ENCODE measurements at places on chromosomes 1 and 21.
A peak's percentile ranks its signal among the peaks of the same experiment; 100 is the strongest.

DNA sequence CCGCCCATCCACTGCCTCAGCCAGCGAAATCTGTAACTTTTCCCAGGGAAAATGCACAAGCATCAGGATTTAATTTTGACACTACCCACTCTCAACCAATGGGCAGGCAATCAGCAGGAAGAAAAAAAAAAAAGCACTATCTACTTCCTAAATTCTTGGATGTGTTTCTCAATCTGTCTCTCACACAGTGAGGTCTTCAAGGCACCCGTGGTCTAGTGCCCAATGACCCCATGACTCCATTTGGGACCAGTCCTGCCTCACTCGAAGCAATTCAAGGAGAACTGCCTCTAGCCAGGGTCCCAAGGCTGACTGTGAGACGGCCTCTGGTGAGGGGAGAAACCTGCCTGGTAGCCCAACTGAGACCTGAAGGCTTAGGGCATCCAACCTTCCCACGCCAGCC is 35.9 kb downstream of the CSF1 start:
- DNase-seq, result no peak

- DNase-seq, result peak; percentile 1
Observed at GRCh38 chr21:34313116-34313515, 50.7 kb upstream of the KCNE2 start.

- DNase-seq, result no peak
Observed at GRCh38 chr1:43952731-43953346, 6.1 kb downstream of the IPO13 start.

- DNase-seq, result no peak
Observed at GRCh38 chr21:45266518-45267389, 20.9 kb downstream of the POFUT2 start.

DNA sequence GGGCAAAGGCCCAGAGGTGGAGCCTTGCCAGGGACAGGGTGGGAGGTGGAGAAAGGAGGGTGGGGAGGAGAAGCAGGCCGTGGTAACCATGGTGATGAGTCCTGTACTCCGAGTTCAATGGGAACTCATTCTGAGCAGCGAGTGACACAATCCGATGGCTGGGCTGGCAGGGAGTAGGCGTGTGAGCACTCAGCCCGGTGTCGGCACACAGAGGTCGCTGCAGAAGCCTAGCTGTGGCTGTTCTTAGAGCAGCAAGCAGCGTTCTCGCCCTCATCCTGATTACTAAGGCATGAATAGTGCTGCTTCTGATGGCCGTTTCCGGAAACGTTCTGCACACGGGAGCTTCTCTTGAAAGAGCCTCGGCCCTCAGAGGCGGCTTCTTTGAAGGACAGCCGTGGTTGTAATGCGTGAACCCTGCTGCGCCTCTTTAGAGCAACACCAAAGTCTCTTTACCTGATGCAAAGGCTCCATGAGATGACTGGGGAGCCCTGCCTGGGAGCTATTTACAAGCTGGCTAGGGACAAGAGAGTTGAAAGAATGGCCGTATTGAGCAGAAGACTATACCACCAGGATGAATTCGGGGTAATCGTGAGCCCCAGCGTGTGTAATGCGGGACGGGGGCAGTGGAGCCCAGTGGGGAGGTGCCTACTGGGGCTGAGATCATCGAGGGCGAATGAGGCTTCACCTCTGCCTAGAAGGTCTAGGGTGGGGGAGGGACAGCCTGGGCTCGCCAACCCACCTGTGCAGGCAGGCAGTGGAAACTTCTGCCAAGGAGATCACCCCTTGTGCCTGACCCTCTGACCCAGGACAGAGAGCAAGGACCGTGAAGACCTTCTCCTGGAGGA is 72.8 kb upstream of the PAX7 start:
- DNase-seq, result no peak

- DNase-seq, result no peak
Observed at GRCh38 chr1:40931601-40932000, 47.9 kb upstream of the CTPS1 start.

GRCh38 chr1:243896313-243896712 is 46.3 kb upstream of the AKT3 start:
- DNase-seq, result no peak

DNA sequence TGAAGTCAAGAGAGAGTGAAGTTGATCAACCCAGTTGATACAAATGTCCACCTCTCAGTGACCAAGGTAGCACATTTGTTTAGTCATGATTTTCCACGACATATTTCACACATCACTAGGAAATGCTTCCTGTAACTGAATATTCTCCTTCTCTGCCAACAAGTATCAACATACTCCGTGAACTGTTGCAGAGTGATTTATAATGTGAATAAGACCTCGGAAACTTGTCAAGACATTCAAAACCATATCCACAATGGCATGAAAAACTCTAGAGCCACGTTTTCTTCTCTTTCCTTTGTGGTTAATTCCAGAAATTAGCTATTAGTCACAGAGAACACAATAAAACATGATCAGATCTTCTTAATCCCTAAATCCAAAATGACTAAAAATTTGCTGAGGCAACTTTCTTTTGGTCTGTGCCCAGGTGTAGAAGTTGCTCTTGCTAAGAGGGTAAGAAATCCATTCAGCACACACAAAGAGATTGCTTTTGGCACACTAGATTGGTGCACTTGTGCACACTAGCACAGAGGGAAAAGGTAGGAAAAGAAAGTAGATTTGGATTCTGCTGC is 244.3 kb upstream of the NRIP1 start:
- peak; percentile 38 for DNase-seq

GRCh38 chr1:47661040-47661439 is 223.2 kb downstream of the FOXD2 start:
- no peak for DNase-seq

GRCh38 chr21:29235714-29236197 is 63.0 kb upstream of the BACH1 start:
- DNase-seq, result no peak

GRCh38 chr1:118947003-118947765 is 41.0 kb downstream of the TBX15 start:
- peak; percentile 63 for DNase-seq

DNA sequence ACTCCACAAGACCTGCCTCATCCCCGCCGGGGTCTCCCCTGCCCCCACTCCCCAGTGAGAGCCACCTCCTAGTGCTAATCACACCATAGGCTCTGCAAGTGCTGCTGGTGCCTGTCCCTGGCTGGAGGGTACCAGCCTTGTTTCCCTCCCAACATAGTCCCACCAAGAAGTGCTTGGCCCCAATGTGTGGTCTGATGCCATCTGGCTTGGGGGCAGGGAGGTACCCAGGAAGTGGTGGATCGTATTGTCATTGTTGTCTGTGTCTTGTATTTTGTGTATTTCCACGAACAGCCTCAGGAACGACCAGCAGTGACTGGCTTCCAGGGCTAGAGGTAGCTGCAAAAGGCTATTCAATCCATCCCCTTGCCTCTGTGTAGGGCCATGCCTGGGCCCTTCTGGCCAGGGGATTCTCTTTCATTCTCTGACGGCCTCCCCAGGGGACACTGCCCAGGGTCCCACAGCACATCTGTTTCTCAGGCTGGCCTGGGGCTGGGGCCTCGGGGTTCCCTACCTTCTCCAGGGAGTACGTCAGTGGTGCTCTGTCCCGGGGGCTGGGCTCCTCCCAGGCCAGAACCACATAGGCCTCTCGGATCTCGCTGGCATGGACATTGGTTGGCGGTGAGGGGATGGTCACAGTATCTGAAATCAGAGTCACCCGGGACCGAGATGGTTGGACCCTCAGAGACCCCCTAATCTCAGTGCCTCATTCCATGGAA is 22.8 kb downstream of the MYOM3 start:
- DNase-seq, result no peak

DNA sequence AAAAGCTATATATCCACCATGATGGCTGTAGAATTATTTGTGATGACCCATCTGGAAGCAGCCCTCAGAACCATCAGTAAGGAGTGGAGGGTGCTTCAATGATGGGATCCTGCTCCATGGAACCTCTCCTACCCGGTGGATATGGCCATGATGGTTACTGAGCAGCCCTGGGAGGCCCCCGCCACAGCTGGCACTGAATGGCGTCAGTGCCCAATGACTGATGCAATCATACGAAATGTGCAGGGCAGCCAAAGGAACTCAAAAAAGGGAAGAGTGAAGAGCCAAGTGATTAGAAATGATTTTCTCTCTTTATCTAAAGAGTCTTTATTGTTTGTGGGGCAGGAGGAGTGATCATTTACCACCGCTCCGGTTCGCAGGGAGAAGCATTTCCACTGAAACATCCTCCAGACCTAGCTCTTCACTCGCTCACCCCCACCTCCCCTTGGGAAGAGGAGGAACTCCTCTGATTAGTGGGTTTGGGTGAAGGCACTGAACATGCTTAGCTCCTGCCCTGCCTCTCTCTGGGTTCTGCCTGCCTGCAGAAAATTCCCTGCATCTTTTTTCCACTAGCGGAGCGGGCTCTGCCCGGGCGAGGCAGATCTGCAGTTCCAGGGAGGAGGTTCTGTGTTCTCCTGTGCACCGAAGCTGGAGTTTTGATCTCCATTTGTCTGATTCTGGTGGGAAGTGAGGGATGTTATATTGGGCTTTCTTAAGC is 260.3 kb downstream of the GRIK3 start:
- no peak for DNase-seq

- no peak for DNase-seq
Observed at GRCh38 chr1:196128835-196129234, 479.4 kb downstream of the KCNT2 start.

DNA sequence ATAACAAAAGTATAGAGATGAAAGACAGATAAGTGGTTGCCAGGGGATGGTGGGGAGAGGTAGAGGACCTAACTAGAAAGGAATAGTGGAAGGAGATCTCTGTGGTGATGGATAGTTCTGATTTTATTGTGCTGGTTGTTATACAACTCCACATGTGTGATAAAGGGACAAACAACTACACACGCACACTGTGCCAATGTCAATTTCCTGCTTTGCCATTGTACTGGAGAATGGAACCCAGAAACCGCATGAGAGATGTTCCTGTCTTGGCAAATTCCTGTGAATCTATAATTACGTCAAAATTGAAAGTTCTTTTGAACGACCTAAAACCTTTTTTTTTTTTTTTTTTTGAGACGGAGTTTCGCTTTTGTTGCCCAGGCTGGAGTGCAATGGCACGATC is 11.0 kb downstream of the TNFRSF9 start:
- no peak for DNase-seq

DNA sequence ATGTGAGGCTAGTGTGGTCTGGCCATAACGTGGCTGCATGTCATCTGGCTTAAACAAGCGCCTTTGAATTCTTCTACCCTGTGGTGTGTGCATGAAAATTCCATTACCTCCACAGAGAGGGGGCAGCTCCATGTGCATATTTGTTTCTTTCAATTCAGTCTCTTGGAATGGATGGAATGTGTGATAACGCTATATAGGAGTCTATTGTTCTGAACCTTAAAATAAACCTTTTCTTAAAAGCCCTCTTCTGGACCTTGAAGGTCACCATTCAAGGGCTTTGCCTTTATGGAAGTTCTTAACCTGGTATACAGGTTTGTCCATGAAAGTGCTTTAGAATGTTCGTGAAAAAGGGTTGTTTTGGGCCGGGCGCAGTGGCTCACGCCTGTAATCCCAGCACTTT is 118.2 kb upstream of the ADGRL2 start:
- peak; percentile 71 for DNase-seq

DNA sequence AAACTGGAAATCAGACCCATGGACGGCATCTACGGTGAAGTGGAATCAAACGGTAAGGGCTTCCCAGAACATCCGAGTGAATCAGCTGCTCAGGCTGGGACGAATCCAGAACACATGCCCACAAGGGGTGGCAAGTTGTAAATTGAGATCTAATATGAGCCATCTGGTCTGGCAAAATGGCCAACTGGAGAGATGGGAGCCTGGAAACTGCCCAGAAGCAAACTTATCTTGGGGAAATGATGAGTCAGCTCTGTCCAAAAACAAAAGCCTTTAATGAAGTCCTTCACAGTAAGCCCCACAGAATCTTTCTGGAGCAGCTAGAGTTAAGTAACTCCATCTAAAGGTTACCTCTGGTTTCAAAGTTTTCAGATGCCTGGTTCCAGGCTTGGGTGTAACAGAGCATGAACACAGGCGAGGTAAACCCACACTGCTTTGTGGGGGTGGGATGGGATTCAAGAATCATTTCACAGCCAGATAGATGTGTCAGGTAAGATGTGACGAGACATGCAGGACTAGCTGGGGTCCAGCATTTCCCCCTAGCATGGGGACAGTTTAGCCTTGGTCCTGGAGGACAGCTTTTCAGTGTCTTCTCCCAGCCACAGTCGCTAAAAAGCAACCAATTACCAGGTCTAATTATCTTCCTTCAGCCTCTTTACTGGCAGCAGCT is 10.5 kb upstream of the SRP9 start:
- peak; percentile 99 for DNase-seq

GRCh38 chr21:26964170-26964778 is 2.6 kb downstream of the ADAMTS5 start:
- peak; percentile 91 for DNase-seq

GRCh38 chr1:227449051-227449450 is 114.3 kb upstream of the ZNF678 start:
- no peak for DNase-seq

GRCh38 chr1:30302858-30303257 is 420.5 kb downstream of the MATN1 start:
- DNase-seq, result no peak

- no peak for DNase-seq
Observed at GRCh38 chr1:209241487-209241886, 342.0 kb upstream of the CAMK1G start.

- no peak for DNase-seq
Observed at GRCh38 chr21:16179773-16180172, 450.0 kb downstream of the USP25 start.

DNA sequence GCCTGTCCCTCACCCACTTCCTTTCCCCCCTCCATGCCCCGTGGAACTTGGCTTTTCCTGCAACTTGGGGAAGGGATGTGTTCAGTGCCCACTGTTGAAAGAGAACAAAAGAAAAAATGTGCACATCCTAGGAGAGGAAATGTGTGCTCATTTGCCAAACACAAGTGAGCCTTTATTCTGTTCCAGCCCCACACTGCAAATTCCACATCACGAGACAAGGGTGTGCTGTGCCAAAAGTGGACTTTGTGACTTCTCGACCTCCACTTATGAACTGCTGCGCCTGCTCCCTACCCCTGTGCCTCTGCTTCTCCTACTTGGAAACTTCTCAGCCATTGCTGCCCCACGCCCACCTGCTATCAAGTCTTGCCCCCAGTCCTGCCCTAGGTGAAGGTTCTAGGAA is 97.0 kb upstream of the GRIK3 start:
- no peak for DNase-seq

DNA sequence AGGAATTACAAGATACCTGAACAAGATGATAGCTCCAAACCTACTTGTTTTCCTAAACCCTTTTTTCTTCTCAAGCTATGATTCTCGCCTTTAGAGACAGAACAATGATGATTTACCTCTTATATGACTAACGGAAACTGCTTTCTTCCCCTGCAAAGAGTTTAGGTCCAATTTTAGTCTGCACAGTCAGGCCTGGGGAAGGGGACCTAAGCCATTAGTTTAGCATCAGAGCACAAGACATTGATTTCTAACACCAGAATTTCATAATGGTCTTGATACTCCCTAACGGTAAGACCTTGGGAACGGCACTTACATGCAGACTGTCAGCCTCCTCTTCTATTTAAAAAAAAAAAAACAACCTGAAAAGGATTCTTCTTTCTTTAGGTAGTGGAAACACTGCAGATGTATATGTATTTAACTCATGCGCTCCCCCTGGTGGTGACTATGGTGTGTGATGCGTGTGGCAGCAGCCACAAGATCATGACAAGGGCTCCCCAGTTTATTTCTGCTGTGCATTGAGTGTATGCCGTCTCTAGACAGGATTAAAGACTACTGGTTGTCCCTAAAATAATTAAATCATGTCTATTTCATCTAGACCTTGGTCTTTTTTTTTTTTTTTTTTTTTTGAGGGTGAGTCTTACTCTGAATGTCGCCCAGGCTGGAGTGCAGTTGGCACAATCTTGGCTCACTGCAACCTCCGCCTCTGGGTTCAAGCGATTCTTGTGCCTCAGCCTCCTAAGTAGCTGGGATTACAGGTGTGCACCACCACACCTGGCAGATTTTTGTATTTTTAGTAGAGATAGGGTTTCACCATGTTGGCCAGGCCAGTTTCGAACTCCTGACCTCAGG is 37.3 kb upstream of the TMEM222 start:
- DNase-seq, result peak; percentile 82

Data from fibroblast of the aortic adventitia (primary cell).